CD4-positive, CD25-positive, alpha-beta regulatory T cell (primary cell): ENCODE measurements at places on chromosomes 2 and 18.

DNA sequence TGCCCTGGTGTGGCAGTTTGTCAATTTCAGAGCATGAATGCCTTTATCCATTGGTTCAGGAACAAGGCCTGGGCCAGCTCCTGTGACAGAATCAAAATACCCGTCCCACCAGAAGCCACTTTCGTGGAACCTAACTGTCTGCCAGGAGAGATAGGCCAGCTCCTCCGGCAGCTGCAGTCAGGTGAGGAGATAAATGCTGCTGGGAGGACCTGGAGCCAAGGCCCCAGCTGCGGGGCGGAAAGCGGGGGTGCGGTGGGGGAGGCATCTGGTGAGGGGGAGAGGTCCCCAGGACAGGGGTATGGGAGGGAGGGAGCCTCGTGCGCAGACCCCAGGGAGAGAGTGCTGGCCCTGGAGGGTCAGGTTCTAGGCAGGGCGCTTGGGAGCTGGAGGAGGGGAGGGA, 4.4 kb upstream of the ASB1 start:
- H3K27me3 ChIP-seq: no peaks in the 10 kb centered on the region
- no peak overlapping the region for H3K27ac ChIP-seq
- DNase-seq: no peak
- no peak overlapping the region for H3K4me3 ChIP-seq
- peaks cover 9% of the 10 kb centered on the region for H3K4me1 ChIP-seq
- H3K36me3 ChIP-seq: no peaks in the 10 kb centered on the region

DNA sequence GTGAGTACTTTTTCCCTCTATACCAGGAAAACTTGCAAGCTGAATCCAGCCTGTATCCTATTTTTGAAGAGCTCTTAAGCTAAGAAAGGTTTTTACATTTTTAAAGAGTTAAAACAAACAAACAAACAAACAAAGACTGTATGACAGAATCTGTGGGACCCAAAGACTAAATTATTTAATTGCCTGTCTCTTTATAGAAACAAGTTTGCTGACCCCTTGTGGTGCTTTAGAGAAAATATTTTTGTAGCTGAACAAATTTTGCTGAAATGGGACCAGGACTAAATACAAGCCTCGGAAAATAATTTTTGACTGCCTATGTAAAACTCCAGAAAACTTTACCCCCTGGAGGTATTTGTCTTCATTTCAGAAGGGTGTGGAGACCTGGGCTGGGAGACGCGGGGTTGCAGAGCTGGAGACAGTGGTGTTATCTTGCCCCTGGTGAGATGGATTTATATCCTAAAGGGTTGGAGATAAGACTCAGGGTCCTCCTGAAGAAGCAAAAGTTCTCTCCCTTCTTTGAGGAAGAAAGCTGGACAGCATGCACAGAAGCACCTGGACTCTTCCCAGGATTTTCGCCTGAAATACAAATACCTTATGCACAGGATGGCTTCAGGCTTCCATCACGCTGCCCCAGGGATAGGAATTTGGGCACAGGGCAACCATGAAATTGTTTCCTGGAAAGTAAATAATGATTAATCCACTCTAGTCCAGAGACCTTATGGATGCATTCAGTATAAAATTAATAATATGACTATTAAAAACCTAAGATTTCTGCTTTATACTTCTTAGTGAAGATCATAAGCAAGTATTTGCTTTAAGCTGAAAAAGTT, 54.3 kb downstream of the TMX3 start:
- H3K27ac ChIP-seq: no peak overlapping the region
- H3K4me1 ChIP-seq: no peaks in the 10 kb centered on the region
- DNase-seq: peak; percentile 38
- no peak overlapping the region for H3K4me3 ChIP-seq
- no peaks in the 10 kb centered on the region for H3K36me3 ChIP-seq

GRCh38 chr2:14751581-14751980, 119.1 kb downstream of the LRATD1 start:
- H3K4me1 ChIP-seq: no peaks in the 10 kb centered on the region
- H3K27ac ChIP-seq: no peak overlapping the region
- no peaks in the 10 kb centered on the region for H3K36me3 ChIP-seq

DNA sequence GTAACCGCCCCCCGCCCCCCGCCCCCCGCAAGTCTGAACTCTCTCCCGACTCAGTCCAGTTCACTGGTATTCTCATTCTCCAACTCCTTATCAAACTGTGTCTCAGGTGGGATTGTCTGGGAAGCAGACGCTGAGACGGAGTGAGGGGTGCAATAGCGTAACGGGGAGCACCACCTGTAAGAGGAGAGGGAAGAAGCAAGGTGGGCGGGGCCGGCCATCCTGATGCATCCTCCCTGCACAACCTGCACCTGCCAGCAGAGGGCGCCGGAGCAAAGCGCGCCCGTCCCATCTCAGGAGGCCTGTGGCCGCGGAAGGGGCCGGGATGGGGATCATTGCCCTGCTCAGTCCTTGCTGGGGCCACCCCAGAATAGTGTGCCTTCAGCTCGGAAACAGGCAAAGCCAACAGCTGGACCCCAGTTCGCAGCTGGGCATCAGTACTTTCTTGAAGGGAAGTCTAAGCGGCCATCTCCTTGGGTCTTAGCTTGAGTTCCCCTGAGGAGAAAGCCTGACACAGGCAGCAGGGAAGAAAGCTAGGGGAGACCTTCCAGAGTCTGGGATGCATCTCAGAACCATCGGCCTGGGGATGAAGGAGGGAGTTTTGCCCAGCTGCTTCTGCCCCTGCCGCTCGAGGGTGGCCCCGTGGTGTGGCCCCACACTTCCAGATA, 208.0 kb downstream of the TFCP2L1 start:
- no peaks in the 10 kb centered on the region for H3K36me3 ChIP-seq
- no peak overlapping the region for H3K27ac ChIP-seq
- no peaks in the 10 kb centered on the region for H3K4me1 ChIP-seq
- H3K4me3 ChIP-seq: no peak overlapping the region

- H3K27ac ChIP-seq: no peak overlapping the region
- H3K27me3 ChIP-seq: no peaks in the 10 kb centered on the region
- no peaks in the 10 kb centered on the region for H3K4me1 ChIP-seq
- no peak for DNase-seq
- no peaks in the 10 kb centered on the region for H3K36me3 ChIP-seq
- no peak overlapping the region for H3K4me3 ChIP-seq
These were observed 1139.0 kb downstream of the SUCLG1 start for GRCh38 chr2:83320053-83320452.

DNA sequence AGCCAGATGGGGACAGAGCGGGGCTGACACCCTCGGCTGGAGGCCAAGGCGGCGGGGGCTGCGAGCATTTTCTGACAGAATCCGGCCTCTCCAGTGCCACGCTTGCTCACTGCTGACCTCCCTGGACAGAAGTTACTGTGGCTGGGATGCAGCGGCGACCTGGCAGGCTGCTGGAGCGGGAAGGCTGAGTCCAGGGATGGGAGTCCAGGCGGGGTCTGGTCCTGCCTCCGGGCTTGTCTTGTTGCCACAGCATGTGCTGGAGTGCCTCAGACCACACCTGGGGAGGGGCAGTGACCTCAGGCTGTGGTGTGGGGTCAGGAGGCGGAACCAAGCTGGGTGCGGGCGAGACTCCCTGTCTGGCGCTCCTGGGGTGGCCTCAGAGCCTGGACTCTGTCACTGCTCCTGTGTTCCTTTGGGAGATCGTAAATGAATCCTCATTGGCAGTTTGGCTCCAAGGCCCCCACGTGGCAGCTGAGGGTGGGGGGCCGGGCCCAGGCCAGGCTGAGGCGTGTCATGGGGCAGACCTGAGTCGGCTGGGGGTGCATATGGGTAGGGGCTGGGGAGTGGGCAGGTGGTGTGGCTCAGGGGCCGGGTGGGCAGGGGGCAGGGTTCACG, 5.5 kb downstream of the BOK start:
- DNase-seq: no peak
- H3K27ac ChIP-seq: no peak overlapping the region
- no peak overlapping the region for H3K4me3 ChIP-seq
- peaks cover 6% of the 10 kb centered on the region for H3K4me1 ChIP-seq

- no peak overlapping the region for H3K27ac ChIP-seq
- no peak for DNase-seq
- H3K4me3 ChIP-seq: no peak overlapping the region
- no peaks in the 10 kb centered on the region for H3K27me3 ChIP-seq
- no peaks in the 10 kb centered on the region for H3K4me1 ChIP-seq
These were observed 87.9 kb downstream of the IRS1 start for GRCh38 chr2:226711606-226712296.

GRCh38 chr18:62569081-62569655, 46.3 kb downstream of the ZCCHC2 start:
- H3K36me3 ChIP-seq: peaks cover 79% of the 10 kb centered on the region
- H3K4me1 ChIP-seq: no peaks in the 10 kb centered on the region
- no peak for DNase-seq
- no peak overlapping the region for H3K4me3 ChIP-seq
- no peak overlapping the region for H3K27ac ChIP-seq
- H3K27me3 ChIP-seq: no peaks in the 10 kb centered on the region

DNA sequence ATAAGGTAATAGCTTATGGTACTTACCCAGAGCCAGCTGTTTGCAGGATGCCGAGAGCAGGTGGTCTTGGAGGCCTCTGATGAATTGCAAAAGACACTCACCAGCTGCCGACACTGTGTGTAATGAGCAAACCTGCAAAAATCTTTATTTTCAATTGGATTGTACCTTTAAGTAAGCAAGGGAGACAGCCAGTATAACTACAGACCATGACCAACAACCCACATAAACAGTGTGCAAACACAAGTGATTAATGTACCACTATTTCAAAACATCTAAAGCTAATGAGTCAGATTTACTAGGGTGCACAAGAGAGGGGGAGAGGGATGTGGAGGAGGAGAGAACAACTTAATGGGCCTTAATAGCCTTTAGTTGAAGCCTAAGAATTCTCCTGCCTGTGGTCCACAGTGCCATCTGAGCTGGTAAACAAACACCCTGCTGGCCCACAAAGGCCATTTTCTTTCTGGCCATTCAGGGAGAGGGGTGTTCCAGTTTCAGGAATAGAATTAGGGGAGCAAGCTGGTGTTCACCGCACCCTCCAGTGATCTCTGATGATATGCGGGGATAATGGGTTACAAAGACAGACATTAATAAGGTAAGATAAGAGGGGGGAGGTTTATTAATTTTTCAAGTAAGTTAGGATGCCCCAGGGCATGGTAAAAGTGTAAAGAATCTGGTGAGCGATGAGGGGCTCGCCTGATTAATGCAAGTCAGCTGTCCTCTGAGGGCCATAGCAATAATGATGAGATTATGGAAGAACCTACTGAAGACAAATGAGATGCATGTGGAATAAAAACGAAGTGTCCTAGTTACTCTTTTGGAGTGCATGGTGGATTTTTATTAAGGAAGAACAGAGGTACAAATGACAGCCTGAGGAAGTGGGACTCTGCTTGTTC, 196.4 kb downstream of the HRH4 start:
- H3K27ac ChIP-seq: no peak overlapping the region
- no peak overlapping the region for H3K4me3 ChIP-seq
- H3K4me1 ChIP-seq: no peaks in the 10 kb centered on the region
- no peaks in the 10 kb centered on the region for H3K36me3 ChIP-seq
- H3K27me3 ChIP-seq: peaks cover 6% of the 10 kb centered on the region

DNA sequence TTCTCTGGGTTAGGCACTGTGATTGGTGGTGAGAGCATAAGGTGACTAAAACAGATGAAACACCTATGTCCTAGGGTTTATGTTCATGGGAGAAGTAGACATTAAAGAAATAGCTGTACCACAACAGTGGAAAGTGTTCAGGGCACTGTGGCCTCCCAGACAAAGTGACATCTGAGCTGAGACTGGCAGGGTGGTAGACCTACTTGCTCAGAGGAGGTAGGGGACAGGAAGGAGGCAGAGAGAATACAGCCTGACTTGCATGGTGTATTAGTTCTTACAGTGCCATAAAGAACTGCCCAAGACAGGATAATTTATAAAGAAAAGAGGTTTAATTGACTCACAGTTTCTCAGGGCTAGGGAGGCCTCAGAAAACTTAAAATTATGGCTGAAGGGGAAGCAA, 82.6 kb downstream of the MAPRE2 start:
- no peaks in the 10 kb centered on the region for H3K4me1 ChIP-seq
- no peak overlapping the region for H3K4me3 ChIP-seq
- no peak overlapping the region for H3K27ac ChIP-seq
- H3K27me3 ChIP-seq: no peaks in the 10 kb centered on the region
- no peak for DNase-seq

- H3K27ac ChIP-seq: no peak overlapping the region
- H3K36me3 ChIP-seq: no peaks in the 10 kb centered on the region
- no peak overlapping the region for H3K4me3 ChIP-seq
- no peak for DNase-seq
- H3K27me3 ChIP-seq: no peaks in the 10 kb centered on the region
These were observed 8.0 kb upstream of the MYL1 start for GRCh38 chr2:210323003-210323402.

DNA sequence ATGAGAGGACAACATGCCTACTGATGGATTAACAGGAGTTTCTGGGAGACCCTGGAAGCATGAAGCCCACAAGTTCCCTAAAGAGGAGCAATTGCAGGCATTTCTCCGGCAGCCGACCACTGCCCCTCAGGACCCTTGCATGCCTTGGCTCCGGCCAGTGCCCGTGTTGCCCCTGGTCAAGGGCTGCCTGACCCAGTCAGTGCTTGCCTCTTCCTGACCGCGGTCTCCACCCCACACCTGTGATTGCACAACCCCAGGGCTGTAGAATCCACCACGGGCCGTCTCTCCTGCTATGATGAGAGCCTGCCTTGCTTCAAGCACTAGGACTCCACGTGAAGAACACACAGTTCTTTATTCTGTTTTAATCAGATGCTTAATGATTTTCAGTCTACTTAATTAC, 127.5 kb downstream of the GLI2 start:
- no peak overlapping the region for H3K4me3 ChIP-seq
- H3K27me3 ChIP-seq: peaks cover under 1% of the 10 kb centered on the region
- no peak overlapping the region for H3K27ac ChIP-seq
- H3K4me1 ChIP-seq: no peaks in the 10 kb centered on the region
- DNase-seq: no peak
- H3K36me3 ChIP-seq: no peaks in the 10 kb centered on the region

GRCh38 chr2:120602251-120602650, 133.4 kb upstream of the GLI2 start:
- DNase-seq: no peak
- H3K4me3 ChIP-seq: no peak overlapping the region
- H3K36me3 ChIP-seq: no peaks in the 10 kb centered on the region
- H3K27me3 ChIP-seq: no peaks in the 10 kb centered on the region
- no peak overlapping the region for H3K27ac ChIP-seq

DNA sequence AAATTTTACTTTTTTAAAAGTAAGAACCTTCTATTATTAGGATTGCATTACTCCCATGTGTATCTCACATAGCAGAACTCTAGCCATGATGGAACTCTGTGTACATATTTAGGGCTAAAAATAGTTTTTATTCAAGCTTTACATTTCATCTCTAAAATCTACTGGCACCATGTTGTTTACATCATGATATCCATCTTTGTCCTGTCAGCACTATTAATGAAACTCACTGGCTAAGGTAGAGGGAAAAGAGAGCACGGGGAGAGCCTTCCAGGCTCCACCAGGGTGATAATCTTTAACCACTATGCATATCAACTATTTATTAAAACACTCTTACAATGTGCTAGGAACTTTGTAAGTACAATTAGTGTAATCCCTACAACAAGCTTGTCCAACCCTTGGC, 34.7 kb downstream of the RAD51AP2 start:
- H3K4me3 ChIP-seq: no peak overlapping the region
- H3K4me1 ChIP-seq: no peaks in the 10 kb centered on the region
- H3K36me3 ChIP-seq: no peaks in the 10 kb centered on the region
- no peak overlapping the region for H3K27ac ChIP-seq
- DNase-seq: no peak

- DNase-seq: no peak
- H3K4me3 ChIP-seq: no peak overlapping the region
- H3K36me3 ChIP-seq: no peaks in the 10 kb centered on the region
- H3K27ac ChIP-seq: no peak overlapping the region
- H3K4me1 ChIP-seq: no peaks in the 10 kb centered on the region
These were observed 117.8 kb upstream of the DCC start for GRCh38 chr18:52222211-52222610.

GRCh38 chr2:168611091-168611490, 155.0 kb downstream of the CERS6 start:
- no peaks in the 10 kb centered on the region for H3K36me3 ChIP-seq
- no peak for DNase-seq
- no peak overlapping the region for H3K4me3 ChIP-seq
- no peaks in the 10 kb centered on the region for H3K27me3 ChIP-seq
- no peaks in the 10 kb centered on the region for H3K4me1 ChIP-seq
